ENCODE measurements at places on chromosomes 16 and 17. TPM values are rescaled to one million over a fixed set of nuclear protein-coding genes. Genes with fewer than 3 reads are reported as not detected.

DNA sequence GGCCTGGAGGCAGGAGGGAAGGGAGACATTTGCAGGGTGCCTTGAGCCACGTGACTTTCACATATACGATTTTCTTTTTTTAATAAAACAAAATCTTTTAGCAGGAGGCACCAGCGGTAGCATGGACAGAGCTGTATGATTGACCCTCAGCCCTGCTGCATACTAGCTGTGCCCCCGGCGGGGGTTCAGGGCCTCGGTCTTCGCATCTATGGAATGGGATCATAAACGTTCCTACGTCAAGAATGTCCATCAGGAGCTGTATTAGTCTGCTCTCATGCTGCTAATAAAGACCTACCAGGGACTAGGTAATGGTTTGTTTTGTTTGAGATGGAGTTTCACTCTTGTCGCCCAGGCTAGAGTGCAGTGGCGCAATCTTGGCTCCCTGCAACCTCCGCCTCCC lies 27.2 kb downstream of the SLC38A8 start:
- no peak overlapping the region for H3K4me3 ChIP-seq
- DNase-seq = no peak
- no peaks in the 10 kb centered on the region for H3K36me3 ChIP-seq
- no peak overlapping the region for H3K27ac ChIP-seq

- DNase-seq = no peak
- no peaks in the 10 kb centered on the region for H3K27me3 ChIP-seq
- H3K36me3 ChIP-seq = peaks cover 23% of the 10 kb centered on the region
- H3K27ac ChIP-seq = no peak overlapping the region
- no peak overlapping the region for H3K4me3 ChIP-seq
Observed at GRCh38 chr17:64001763-64002529, 3.8 kb downstream of the PRR29 start.

Gene FOXC2
- not detected for total RNA-seq

Gene SMYD4
- total RNA-seq = 20.1 TPM

Gene TMIGD1
- total RNA-seq = not detected

Gene CHP2
- total RNA-seq = not detected

DNA sequence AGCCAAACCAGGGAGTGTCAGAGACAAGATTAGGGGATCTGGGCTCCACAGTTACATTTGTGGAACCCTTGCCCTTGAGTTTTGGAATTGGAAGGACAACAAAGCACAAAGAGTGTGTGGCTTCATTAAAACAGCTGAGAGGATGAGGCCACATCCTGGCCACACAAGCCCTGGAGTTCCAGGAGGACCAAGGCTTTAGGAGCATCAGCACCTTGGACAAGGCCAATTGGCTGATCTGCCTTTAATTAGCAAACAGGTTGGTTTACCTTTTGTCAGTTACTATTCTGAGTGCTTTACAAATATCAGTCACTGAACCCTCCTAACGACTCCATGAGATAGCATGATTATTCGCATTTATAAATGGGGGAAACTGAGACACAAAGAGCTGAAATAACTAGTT lies 54.7 kb downstream of the SLC6A2 start:
- H3K27me3 ChIP-seq = no peaks in the 10 kb centered on the region
- no peak for DNase-seq
- no peaks in the 10 kb centered on the region for H3K4me1 ChIP-seq
- no peak overlapping the region for H3K4me3 ChIP-seq

DNA sequence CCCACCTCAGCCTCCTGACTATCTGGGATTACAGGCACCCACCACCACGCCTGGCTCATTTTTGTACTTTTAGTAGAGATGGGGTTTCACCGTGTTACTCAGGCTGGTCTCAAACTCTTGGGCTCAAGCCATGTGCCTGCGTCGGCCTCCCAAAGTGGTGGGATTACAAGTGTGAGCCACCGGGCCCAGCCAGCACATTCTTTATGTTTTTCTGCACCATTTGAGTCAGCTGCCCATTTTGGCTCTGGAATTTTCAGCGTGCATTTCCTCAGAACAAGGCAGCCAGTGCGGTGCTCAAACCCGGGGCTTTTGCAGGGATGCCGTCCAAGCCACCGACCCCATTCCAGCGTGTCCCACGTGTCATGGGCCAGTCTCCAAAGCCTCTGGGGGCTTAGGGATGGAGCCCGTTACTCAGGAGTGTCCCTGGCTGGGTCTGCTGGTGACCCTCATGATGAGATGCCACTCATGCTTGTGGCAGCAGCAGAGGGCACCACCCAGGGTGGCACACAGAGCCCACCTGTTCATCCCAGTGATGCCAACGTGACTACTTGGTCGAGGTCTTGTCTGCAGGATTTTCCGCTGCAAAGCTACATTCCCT lies 3.7 kb upstream of the RAB40C start:
- H3K36me3 ChIP-seq = no peaks in the 10 kb centered on the region
- no peak for DNase-seq
- H3K4me3 ChIP-seq = no peak overlapping the region
- H3K4me1 ChIP-seq = peaks cover 24% of the 10 kb centered on the region

Gene ABCA6
- 0.20 TPM for total RNA-seq

Gene SLC25A19
- 119 TPM for total RNA-seq

Gene LGALS9
- 9.8 TPM for total RNA-seq

- H3K36me3 ChIP-seq = no peaks in the 10 kb centered on the region
- H3K27ac ChIP-seq = no peak overlapping the region
- no peak for DNase-seq
- no peaks in the 10 kb centered on the region for H3K4me1 ChIP-seq
Observed at GRCh38 chr16:66083171-66083570, 283.3 kb upstream of the CDH5 start.

DNA sequence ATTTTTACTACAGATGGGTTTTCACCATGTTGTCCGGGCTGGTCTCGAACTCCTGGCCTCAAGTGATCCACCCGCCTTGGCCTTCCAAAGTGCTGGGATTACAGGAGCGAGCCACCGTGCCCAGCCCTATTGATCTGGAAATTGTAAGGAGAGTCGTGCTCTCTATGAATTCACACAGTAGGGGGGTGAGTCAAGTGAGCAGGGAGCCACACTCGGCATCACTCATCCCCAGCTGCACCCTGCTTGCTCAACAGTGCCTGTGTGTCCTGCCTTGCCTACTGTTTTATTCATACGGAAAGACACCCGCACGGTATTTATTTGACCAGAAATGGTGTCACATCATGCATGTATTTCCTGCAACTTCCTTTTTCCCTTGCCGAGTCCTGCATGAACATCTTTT lies 157.2 kb upstream of the FOXF1 start:
- no peaks in the 10 kb centered on the region for H3K36me3 ChIP-seq
- no peak overlapping the region for H3K27ac ChIP-seq
- no peak for DNase-seq
- no peak overlapping the region for H3K4me3 ChIP-seq
- no peaks in the 10 kb centered on the region for H3K4me1 ChIP-seq

GRCh38 chr16:54482892-54483574 lies 196.4 kb upstream of the IRX3 start:
- DNase-seq = no peak
- H3K27ac ChIP-seq = no peak overlapping the region
- no peaks in the 10 kb centered on the region for H3K4me1 ChIP-seq
- H3K36me3 ChIP-seq = no peaks in the 10 kb centered on the region

DNA sequence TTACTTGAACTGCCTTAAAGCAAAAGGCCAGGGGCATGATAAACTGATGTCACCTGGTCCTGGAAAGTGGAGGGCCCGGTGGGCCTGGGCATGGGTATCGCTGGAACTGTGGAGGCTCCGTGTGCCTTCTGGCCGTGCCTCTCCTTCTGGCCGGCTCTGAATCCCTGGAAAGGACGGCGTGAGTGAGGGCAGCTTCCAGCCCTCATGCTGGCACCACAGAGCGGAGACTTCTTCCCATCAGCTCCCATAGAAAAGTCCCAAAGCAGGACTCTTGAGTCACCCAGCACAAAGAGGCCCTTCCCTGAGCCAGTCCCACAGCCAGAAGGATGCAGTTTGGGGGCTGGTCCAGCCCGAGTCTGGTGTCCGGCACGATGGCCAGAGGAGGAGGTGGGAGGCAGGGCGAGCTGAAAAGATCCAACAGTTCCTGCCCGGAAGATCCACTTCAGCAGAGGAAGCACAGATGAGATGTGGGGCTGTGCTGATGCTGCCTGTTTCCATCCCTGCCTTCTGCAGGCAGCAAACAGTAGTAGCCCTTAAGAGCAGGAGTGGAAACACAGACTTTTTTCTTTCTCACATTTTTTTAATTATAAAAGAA lies 7.8 kb downstream of the GAA start:
- no peaks in the 10 kb centered on the region for H3K27me3 ChIP-seq
- DNase-seq = no peak
- H3K27ac ChIP-seq = no peak overlapping the region
- H3K4me1 ChIP-seq = no peaks in the 10 kb centered on the region
- H3K36me3 ChIP-seq = no peaks in the 10 kb centered on the region
- no peak overlapping the region for H3K4me3 ChIP-seq

Gene KIAA0513
- 13.5 TPM for total RNA-seq

Gene ATP2A3
- 108 TPM for total RNA-seq

DNA sequence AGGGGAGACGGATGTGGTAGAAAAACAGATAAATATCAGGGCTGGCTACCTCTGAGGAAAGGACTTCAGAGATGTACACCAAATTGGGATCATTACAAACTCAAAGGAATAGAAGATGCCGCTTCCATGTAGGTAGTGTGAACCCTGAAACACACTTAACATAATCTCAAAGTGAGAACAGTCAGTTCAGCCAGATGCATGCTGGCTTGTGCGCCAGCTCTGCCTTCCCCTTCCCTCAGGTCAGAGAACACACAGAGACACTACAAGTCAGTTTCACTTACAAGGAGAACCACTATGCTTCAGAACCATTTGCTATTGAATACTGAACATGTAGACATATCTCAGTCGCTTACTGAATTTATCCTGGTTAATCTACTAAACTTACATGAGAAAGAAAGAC lies 176.0 kb upstream of the AXIN2 start:
- no peak overlapping the region for H3K4me3 ChIP-seq
- no peaks in the 10 kb centered on the region for H3K27me3 ChIP-seq
- DNase-seq = no peak
- no peaks in the 10 kb centered on the region for H3K36me3 ChIP-seq

Gene DDX28
- total RNA-seq = 28.3 TPM

Gene ZG16B
- 0.74 TPM for total RNA-seq

- no peak for DNase-seq
- no peak overlapping the region for H3K4me3 ChIP-seq
- no peaks in the 10 kb centered on the region for H3K36me3 ChIP-seq
- no peaks in the 10 kb centered on the region for H3K4me1 ChIP-seq
- no peak overlapping the region for H3K27ac ChIP-seq
Observed at GRCh38 chr17:67322042-67322787, 44.2 kb downstream of the PSMD12 start.

GRCh38 chr16:19885451-19886072 lies 914 bp upstream of the GPRC5B start:
- H3K27me3 ChIP-seq = peaks cover 23% of the 10 kb centered on the region
- no peak for DNase-seq
- peak overlapping the region; percentile 75 for H3K4me3 ChIP-seq
- H3K36me3 ChIP-seq = no peaks in the 10 kb centered on the region

- H3K27me3 ChIP-seq = no peaks in the 10 kb centered on the region
- peak; percentile 38 for DNase-seq
- no peak overlapping the region for H3K27ac ChIP-seq
Observed at GRCh38 chr16:188674-189073, 8.4 kb downstream of the HBQ1 start.

GRCh38 chr17:2926019-2926650 lies 129.9 kb downstream of the RAP1GAP2 start:
- H3K36me3 ChIP-seq = no peaks in the 10 kb centered on the region
- no peak overlapping the region for H3K4me3 ChIP-seq
- H3K4me1 ChIP-seq = peaks cover 7% of the 10 kb centered on the region
- H3K27ac ChIP-seq = no peak overlapping the region

Gene CACNG4
- total RNA-seq = not detected

DNA sequence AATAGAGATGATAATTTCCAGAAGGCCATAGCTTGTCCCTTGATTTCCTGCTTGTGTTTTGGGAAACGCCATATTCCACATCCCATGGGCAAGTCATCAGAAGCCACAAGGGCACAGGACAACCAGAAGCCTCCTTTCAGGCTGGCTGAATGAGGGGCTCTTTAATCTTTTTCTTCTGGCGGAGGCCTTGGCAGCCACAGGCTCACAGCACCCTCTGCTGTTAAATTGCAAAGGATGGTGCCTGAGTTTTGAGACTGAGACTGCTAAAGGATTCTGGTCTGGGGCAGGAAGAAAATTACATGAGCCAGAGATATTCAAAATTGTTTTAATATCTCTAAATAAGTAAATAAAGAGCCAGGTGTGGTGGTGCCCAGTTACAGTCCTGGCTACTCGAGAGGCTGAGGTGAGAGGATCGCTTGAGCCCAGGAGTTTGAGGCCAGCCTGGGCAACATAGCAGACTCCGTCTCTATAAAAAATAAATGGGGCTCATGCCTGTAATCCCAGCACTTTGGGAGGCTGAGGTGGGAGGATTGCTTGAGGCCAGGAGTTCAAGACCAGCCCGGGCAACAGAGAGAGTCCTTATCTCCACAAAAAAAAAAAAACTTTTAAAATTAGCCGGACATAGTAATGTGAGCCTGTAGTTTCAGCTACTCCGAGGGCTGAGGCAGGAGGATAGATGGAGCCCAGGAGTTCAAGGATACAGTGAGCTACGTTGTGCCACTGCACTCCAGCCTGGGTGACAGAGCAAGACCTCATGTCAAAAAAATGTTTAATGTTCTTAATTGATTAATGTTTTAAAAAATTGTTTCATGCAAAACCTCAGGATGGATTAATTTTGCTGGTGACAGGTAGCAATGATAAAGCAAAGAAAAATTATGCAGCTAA lies 26.3 kb downstream of the AARSD1 start:
- H3K4me1 ChIP-seq = no peaks in the 10 kb centered on the region
- no peaks in the 10 kb centered on the region for H3K27me3 ChIP-seq
- no peaks in the 10 kb centered on the region for H3K36me3 ChIP-seq
- H3K27ac ChIP-seq = no peak overlapping the region

DNA sequence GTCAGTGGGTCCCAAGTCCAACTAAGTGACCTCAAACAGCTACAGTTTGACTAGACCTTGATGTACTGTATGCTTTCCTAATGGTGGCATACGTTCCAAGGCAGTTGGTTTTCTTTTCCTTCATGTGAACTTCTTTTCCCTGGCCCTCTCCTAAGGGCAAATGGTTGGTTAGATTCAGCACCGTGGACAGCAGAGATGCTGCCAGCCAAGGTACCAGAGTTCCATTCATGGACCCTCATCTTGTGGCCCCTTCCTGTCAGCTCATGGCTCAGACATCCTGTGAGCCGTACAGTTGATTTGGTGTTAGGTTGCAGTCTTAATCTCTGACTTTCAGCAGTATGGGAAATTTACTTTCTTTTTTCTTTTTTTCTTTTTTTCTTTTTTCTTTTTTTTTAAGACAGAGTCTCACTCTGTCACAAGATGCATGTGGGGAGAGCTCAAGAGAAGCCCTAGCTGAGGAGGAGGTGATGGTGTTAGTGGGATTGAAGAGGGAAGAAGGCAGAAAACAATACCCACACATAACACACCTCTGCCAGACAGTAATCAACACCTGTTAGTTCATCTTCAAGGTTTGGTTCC lies 122.4 kb downstream of the USP31 start:
- H3K4me1 ChIP-seq = no peaks in the 10 kb centered on the region
- no peak for DNase-seq
- H3K27ac ChIP-seq = no peak overlapping the region
- H3K36me3 ChIP-seq = no peaks in the 10 kb centered on the region
- H3K27me3 ChIP-seq = peaks cover 3% of the 10 kb centered on the region

- H3K4me1 ChIP-seq = peaks cover 20% of the 10 kb centered on the region
- no peaks in the 10 kb centered on the region for H3K36me3 ChIP-seq
- H3K4me3 ChIP-seq = no peak overlapping the region
- H3K27ac ChIP-seq = no peak overlapping the region
Observed at GRCh38 chr17:83126275-83126811, 46.9 kb downstream of the METRNL start.

Measured in CD8-positive, alpha-beta memory T cell (primary cell).